ENCODE measurements at places on chromosomes 1 and 21.

DNA sequence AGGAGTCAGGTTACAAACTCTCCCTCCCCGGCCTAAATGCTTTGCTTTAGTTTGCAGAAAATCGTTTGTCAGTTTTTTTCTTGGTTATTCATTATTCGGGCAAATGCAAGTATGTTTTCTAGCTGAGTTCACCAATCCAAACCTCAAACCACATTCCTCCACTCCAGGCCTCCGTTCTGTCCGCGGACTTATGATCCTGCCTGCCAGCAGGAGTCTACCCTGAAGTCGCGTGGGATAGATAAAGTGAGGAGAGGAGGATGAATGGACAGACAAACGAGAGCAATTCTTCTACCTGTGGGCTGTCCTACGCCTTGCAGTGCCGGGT is 1.3 kb downstream of the ADAMTS1 start:
- no peak for DNase-seq

DNA sequence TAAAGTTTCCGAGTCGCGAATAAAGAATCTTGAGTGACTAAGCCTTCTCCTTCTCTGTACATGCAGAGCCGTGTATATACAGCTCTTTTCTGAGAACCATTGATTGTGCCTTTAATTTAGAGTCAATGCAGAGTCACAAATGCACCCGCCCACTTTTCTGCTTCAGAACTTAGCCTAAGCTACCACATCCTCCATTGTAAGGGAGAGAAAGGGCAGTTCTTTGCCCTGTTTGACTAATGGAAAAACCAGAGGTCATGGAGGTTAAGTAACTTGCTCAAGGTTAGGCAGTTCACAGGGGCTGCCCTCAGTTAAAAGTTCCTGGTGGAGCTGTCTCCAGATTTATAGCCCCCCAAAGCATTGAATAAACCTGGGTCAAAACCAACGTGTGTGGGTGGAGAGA is 139.6 kb downstream of the TOMM20 start:
- no peak for DNase-seq

DNA sequence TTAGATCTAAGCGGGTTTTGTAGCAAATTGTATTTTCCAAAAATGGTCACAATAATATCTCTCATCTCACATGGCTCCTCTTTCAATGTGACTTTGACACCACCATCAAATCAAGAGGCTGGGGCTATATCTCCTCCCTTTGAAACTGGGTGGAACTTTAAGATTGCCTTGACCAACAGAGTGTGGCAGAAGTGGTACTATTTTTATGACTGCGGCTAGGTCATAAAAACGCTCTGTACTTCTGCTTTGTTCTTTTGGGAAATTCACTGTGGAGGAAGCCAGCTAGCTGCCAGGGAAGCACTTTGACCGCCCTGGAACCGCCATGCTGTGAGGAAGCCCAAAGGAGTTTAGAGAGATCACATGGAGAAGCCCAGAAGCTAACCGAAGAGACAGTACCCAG is 50.7 kb upstream of the ACOT11 start:
- DNase-seq: no peak

DNA sequence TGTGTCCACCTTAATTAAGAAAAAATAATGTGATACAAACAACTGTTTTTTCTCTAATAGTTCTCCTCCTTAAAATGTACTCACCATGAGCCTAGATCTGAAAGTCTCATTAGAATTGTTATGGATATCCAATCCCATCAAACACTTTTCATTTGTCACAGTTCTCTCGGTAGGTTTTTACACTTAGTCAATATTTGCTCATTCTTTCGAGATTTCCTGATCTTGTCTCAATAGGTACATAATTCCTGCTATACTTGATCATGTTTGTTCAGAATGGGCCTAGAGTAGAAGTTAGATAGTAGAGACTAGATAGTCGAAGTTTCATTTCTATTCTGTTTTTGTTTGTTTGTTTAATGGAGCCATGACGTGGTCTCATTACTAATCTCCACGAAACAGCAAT is 2005.7 kb downstream of the NCAM2 start:
- DNase-seq: no peak

- DNase-seq: no peak
These were observed 296.3 kb downstream of the PTBP2 start for GRCh38 chr1:97017895-97018294.

- peak; percentile 46 for DNase-seq
These were observed 92.5 kb upstream of the RUNX3 start for GRCh38 chr1:25022361-25023189.

- DNase-seq: peak; percentile 73
These were observed 159.2 kb downstream of the RUNX1 start for GRCh38 chr21:34889676-34890469.

- DNase-seq: no peak
These were observed 31.7 kb downstream of the PRMT2 start for GRCh38 chr21:46666941-46667740.

GRCh38 chr1:226960256-226960655 is 20.2 kb downstream of the COQ8A start:
- no peak for DNase-seq

GRCh38 chr1:213623862-213624261 is 363.9 kb upstream of the PROX1 start:
- no peak for DNase-seq

DNA sequence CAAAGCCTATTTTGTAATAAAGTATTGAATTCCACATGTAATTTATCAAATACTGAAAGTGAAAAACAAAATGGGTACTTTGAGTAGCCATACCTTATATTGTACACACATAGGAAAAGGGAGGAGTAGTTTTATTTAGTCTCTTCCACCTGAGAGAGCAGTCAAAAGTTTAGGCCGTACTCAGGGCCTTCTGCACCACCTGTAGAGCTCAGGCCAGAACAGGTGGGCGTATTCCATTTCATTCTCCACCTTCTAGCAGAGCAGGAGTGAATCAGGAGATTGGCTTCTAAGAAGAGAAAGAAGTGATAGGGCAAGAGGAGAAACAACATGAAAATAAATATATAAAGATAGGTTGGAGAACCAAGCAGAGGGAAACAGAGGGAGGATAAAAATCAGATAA is 44.0 kb downstream of the TRAF5 start:
- no peak for DNase-seq

DNA sequence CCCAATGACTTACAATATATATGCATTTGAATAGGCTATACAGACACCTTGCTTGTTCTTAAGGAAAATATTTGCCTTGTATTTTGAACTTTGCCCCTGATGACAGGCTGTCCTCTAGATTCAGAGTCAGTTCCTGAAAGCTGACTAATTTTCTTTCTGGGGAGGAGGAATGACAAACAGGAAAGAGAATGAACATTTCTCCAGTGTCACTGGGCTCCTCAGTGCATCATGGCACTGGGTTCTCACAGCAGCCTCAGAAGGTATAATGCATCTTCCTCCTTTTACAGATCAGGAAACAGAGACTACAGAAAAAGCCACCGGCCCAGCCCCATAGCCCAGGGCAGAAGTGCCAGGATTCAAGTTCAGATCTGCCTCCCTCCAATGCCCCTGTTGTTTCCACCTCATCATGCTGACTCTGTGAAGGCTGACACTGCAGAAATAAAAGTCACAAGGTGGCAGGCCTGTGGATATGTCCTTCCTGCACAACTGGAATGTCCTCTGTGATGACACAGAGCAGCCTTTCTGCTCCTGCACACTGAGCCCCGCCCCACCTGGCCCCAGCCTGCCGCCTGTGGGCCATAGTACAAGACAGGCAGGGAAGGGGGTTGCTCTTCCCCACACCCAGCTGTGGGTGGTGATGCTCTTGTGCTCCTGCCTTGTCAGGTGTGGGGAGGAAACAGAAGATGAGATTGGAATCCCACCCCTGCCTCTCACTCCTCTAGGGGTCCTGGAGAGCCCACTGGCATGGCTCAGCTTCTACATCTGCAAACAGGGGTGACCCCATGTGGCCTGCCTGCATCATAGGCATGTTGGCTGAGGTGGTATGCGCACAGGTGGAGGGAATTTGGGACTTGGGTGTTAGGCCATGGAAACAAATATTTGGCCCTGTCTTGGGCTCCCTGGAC is 6.4 kb downstream of the TTC22 start:
- DNase-seq: no peak

DNA sequence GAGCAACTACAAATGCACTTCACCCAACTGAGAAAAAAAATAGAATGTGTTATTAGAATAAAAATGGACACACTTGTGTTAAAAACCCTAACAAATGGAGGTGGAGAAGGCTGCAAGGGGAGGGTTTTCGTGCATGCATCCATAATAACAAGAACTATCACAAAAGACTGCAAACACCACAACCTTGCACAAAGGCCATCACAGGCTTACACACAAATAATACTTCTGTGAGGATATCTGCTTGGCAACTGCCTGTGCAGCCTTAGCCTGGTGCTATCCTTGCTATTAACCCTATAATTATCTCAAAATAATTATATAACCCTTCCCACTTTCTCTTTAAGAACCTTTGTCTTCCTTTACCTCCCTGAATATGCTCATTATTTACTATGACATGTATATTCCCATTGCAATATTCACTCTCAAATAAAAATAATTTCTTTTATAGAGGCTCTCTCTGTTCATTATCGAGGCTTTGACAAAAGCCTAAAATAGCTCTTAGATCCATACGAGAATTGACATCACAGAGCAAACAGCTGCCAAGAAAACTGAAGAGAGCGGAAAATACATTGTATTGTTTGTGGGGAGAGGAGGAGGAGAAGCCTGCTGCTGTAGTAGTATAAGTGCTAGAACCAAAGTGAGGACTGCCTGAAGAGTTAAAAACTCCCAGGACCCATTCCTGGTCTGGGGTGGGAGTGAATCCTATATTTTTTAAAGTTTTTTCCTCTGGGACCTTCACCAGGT is 1768.7 kb downstream of the BRINP3 start:
- no peak for DNase-seq

DNA sequence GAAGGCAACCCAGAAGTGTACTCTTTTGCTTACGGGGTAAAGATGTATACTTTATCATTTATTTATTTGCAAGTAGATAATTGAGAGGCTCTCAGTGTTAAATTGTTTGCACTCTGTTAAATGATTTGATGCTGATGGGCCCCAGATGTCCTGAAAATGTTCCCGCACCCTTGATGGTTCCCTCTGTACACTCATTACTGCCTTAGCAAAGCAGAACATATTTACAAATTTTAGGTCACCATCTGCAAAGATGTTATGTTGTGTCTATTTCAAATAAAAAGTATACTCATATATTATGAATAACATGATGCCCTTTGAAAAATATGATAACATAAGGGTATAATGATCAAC is 240.5 kb upstream of the SNX7 start:
- no peak for DNase-seq

DNA sequence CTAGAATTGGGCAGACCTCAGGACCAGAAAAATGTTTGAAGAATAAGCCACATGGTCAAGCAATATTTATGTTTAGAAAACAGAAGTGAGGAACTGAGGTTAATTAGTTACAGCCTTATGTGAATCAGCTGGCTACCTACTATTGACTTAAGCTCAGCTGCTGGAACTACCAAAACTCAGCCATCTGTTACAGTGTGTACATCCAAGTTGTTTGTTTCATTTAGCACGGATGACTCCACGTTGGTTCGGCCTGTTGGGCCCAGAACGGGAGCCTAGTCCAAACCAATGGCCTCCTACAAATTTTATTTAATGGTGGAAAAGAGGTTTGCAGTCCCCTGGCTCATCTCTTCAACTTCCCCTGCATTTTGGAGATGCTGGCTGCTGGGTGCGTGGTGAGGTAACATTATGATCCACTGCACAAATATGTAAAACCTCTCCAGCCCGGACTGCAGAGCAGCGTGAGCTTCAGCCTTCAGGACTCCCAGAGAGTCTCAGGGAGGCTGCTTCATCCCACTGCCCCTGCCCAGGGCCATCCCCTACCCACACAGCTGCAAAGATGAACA is 143.4 kb downstream of the ZZZ3 start:
- DNase-seq: no peak

- no peak for DNase-seq
These were observed 1.8 kb downstream of the NCMAP start for GRCh38 chr1:24557711-24558131.

- DNase-seq: no peak
These were observed 3.0 kb downstream of the ANKRD45 start for GRCh38 chr1:173666646-173667045.

- DNase-seq: no peak
These were observed 7.3 kb upstream of the AMIGO1 start for GRCh38 chr1:109516872-109517271.

DNA sequence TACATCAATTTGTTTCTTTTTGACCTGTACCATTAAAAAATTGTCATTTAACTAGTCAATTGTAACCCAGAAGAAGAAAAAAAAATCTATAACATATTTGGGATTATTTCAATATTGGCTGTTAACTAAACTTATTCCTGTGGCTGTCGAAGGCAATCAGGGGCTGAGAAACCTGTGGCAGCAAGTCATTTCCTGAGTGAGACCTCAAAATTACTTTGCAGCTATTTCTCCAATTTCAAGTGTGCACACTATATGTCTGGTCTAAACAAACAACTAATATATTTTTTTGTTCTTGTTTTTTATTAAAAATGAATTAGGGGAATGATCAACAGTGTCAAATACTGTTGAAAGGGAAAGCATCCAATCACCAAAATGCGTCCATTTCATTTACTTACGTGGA is 1357.6 kb upstream of the B3GALT2 start:
- DNase-seq: no peak

- DNase-seq: no peak
These were observed 150.3 kb downstream of the PEX14 start for GRCh38 chr1:10625076-10625475.

DNA sequence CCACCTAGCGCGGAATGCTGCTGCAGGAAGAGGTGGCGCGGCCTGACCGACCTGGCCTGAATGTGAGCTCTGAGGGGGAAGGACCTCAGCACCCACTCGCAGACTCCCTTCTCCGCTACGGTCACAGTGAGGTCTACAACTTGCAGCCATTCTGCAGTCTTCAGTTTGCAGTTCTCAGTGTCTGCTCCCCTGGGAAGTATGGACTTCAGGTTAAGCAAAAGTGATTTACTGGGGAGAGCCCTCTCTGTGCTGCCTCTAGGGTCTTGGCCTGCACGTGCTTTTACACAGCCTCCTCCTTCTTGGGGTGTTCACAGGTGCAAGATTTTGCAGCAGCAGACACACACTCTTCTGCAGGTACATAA is 296.0 kb downstream of the OMA1 start:
- no peak for DNase-seq

DNA sequence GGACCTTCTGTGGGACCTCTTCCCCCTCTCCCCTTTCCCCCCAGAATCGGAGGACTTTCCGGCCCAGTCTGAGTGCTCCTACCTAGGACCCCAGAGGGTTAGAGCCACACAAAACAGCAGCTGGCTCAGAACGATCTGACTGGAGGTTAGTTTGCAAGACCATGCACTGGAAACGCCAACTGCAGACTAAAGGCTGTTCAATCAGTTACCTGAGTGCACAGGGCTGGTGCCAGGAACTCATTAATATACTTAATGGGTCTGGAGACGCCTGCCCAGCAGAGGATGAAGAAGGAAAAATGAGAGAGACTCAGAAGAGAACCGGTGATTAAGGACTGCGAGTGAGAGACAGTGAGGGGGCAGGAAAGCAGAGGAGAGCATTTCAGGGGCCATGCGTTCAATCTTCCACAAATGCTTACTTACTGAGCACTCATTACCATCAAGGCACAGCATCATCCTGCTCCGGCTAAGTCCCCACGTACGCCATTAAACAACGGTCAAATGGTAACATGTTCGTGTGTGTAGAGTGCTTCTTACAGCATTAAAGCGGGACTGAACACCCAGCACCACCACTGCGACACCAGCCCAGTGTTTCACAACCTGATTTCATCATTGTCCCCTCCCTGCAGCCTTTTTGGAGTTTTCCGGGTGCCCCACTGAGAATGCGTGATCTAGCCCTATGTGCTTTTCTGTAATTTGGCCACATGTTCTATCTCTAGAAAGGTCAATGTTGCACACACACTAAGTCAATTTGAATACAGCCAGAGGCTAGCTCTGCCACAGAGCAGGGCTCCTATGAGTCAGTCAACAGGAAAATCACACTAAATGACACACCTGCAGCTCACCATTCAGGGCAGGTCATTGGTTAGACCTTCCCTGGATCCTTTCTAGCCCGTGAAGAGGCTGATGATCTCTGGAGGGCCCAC is 7.6 kb downstream of the ENO1 start:
- DNase-seq: no peak

Measured in left ventricle myocardium inferior (tissue), 1 donor.